ENCODE measurements at places on chromosomes 1 and 21.

DNA sequence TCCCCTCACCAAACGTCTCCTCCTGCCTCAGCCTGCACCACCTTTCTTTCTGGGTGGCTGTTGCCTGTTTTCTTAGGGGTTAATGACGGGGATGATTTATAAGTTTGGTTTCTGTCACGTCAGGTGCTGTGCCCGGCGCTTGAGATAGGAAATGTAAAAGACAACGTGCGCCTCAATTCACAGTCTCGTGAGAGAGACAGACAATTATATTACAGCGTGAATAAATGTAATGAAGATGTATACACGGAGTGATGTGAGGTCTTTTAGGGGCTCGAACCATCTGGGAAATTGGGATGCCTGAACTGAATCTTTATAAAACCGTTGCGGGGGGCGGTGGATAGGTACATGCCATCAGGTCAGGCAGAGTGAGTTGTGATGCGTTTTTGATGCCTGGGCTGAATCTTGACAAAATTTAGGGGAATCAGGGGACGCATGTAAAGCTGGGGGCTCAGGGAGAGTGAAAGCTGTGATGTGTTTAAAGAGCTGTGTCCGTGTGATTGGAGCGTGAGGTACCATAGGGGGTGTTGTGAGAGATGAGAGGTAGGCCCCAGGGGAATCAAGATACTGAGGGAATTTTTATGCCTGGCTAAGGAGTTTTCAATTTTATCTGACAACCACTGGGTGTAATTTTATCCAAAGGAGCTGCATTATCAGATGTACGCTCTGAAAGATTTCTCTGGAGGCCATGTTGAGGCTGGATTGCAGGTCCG, 831 bp downstream of the TIPRL start:
- DNase-seq, result peak; percentile 32

- peak; percentile 20 for DNase-seq
Measured at GRCh38 chr1:225329041-225329440, 98.8 kb downstream of the LBR start.

- peak; percentile 61 for DNase-seq
Measured at GRCh38 chr1:91851130-91852010, 34.6 kb downstream of the TGFBR3 start.

DNA sequence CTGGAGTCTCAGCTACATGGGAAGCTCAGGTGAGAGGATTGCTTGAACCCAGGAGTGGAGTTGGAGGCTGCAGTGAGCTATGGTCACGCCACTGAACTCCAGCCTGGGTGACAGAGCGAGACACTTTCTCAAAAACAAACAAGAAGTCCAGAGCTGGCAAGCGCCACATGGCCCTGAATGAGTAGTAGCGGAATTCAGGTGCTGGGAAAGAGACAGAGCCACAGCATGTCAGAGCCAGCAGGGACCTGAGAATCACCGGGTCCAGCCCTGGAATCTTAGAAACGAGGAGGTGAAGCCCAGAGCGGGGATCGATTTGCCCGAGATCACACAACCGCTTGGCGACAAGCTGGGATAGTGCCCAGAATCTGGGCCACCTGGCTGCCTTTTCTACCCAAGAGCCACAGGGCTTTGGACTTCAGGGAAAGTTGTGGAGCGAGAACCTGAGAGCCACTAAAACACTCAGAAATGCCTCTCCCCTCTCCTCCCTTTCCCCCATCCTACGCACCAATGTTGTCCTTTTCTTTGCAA, 9.8 kb downstream of the ARL8A start:
- DNase-seq, result no peak

GRCh38 chr1:168386949-168387586, 106.4 kb downstream of the TBX19 start:
- no peak for DNase-seq

- peak; percentile 41 for DNase-seq
Measured at GRCh38 chr1:164604541-164604940, 45.6 kb downstream of the PBX1 start.

DNA sequence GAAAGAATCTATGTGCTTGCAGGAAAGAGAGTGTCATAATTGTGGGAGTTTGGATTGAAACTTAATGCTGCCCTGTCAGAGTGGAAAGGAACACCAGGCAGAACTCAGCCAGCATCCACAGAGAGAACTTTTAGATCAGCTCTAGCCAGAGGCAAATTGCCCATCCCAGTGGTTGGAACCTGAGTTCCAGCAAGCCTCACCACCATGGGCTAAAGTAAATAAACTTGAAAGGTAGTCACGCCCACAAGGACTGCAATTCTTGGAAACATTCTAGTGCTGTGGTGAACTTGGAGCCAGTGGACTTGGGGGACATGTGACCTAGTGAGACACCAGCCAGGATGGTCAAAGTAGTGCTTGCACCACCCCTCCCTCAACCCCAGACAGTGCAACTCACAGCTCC, 571.6 kb downstream of the LRRIQ3 start:
- DNase-seq, result no peak

- no peak for DNase-seq
Measured at GRCh38 chr21:10463156-10463555, 58.2 kb upstream of the TPTE start.

Data from A172 (cell line).